Naive thymus-derived CD8-positive, alpha-beta T cell (primary cell): ENCODE measurements at places on chromosomes 7 and 10.

GRCh38 chr10:7297094-7297493, 113.7 kb downstream of the SFMBT2 start:
- no peak for DNase-seq

DNA sequence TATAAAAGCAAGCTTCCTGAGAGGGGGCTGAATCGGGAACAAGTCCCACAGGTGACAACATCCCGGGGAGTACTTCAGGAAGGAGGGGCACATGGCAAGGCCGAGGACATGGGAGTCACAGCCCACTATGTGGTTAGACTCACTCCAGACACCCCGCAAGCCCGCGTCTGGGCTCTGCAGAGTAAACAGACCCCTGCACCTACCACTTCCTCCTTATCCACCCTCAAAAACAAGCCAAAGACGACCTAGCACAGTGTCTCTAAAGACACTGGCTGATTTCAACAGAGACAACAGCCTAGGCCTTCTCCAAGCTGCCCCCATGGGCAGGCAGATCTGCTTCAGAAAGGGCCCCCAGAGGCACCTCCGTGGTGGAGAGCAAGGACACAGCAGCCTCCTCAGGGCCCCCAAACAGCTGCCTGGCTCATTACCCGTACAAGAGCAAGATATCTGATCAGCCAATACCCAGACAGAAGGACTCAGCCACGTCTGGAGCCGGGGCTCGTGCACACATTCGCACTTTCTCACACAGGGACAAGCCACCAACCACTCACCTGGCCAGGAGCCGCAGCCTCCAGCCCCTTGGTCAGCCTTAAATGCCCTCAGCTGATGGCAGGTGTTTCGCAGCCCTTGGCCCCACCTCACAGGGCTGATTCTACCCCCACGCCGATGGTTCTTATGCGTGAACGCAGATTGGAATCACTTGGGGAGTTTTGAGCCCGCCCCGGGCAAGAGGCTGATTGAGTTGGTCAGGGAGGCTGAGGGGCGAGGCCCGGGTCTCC, 10.7 kb upstream of the KPNA7 start:
- DNase-seq, result peak; percentile 39

DNA sequence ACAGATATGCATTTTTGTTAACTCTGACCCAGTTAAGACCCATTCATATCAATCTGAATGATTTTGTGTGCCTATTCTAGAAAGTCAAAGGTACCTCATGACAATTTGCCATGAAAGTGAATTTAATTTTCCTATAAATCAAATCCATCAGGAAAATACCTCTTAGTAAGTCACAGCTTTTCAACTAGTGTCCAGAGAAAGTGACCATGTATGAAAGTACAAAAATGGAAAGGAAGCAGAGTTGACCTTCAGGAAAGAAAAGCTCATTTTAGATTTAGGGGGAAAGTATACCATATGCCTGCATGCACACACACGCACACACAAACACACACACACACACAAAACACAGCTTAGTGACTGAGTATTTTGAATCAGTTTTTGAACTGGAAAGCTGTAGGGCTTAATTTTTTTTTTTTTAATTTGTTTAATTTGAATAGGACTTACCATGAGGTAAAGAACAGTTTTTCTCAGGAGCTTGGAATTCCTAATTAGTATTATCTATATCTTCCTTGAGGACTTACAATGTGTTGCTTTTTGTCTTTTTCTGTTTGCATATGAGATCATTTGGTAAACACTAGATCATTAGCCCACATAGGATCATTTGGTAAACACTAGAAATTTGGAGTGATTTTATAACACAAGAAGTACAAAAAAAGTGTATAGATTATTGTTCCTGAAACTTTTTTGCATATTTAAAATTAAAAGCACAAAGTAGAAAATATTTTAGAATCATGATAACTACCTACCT, 61.6 kb downstream of the ZNF277 start:
- no peak for DNase-seq

DNA sequence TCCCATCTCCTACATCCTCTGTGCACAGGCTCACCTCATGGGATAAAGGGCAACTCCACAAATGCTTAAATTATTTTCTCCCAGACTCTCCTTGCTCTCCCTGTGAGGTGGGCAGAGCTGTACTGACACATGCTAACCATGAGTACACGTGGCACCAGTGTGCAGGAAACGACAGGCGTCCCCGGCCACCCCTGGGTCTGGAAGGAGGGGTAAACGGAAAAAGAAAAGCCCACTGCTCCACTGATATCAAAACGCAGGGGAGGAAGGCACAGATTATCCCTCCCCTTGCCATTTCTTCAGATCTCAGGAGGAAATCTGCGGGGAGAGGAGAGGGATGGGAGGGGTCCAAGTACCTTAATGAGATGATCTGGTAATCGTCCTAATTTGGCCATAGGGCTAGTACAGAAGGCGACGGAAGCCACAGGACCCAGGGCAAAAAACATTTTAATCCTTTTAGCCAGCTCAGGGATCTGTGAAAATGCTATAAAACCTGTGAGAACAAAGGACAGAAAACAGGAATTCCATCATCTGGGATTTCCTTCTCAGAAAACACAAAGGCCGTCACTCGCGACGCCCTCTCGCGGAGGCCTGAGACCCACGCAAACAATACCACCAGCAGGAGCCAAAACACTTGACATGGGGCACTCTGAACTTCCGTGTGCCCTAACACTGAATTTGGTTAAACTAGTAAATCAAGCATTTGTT, 17.8 kb upstream of the CH25H start:
- no peak for DNase-seq

- DNase-seq, result no peak
Measured at GRCh38 chr10:76581506-76582256, 1055.9 kb downstream of the KCNMA1 start.

DNA sequence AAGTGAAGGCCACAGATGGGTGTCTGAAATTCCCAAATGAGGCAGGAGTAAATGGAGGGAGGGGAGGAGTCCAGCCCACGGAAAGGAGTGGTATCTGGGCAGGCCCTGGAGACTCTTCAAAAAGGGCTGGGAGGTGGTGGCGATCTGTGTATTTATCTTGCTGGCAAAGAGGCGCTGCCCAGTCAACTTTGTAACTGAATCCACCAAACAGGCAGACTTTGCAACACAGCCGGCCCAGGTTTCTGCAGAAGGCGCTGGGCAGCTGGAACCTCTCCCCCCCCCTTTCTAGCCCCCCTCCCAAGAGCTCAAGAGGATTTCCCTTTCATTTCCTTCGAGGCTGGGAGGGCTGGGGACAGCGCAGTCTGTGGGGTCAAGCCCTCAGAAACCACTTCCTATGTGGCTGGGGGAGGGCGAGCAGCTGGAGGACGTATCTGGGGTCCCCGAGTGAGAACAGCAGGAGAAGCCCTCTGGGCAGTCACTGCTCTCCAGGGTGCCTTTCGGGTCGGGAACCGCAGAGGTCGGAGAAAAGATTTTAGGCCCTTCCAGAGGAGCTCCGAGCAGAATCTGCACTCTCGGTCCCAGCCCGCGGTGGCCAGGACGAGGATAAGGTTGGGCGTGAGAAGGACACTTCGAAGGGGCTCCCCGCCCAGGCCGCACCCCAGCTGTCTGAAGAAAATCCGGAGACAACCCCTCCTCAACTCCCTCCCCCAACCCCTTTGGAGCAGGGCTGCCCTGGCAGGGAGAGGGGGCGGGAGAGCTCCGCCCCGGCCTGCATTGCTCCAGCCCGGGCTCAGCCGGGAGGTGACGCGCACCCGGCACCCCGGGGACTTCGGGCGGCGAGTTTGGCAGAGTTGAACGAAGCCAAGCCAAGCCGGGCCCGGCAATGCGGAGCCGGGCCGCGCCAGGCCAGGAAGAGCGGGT, 965 bp downstream of the ZCCHC24 start:
- peak; percentile 21 for DNase-seq
